Fibroblast of skin of right biceps (primary cell): ENCODE measurements at places on chromosomes 3 and 15.

DNA sequence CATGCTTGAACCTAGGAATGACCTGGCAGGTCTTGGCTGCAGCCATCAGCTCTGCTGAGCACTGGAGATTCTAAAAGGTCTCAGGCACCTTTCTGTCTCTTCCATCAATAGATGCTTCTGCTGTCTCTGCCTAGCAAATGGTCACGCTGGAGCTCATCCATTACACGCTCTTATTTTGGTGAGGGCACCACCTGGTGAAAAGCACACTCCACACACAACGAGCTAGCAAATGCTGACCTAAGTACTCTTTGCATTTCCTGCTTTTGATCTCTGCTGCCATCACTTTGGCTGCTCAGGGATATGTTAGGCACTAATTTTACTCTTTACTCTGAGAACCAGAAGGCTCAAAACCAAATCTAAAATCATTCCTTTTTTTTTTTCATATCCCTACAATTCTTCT, 91.3 kb downstream of the RAB11A start:
- no peak for DNase-seq

- peak; percentile 80 for DNase-seq
Measured at GRCh38 chr15:63610209-63610841, 13.1 kb downstream of the FBXL22 start.

- DNase-seq, result no peak
Measured at GRCh38 chr3:135803028-135803692, 162.4 kb upstream of the PPP2R3A start.

GRCh38 chr3:53354945-53355498, 7.7 kb upstream of the DCP1A start:
- no peak for DNase-seq

DNA sequence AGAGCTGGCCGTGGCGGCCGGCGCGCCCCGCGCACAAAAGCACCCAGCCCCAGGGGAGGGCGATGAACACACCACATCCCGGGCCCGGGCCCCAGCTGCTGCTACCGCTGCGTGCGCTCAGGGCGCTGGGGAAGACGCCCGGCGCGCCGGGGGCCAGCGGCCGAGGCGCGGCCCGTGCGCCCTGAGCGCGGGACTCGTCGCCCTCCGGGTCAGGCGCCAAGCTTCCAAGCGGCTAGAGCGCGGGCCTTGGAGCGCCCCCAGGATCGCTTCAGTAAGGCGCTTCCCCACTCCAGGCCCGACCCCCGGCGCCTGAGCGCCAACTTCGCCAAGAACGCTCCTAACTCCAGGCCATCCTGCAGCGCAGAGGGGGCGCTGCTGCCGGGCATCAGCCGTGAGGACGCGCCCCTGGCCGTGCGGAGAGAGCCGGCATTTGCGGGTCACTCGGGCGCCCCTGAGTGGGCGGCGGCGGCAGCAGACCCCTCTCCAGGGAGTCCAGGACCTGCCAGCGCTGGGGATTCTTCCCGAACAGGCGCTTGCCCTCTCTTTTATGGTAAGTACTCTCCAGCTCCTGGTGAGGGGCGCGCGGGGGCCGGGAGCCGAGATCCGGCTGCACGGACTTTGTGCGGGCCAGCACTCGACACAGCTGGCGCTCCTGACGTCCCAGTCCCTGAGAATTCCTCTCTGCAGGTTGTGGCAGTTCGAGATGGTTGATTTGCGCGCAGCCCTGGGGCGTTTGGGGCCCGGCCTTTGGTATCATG, 475 bp downstream of the SPSB4 start:
- peak; percentile 24 for DNase-seq

DNA sequence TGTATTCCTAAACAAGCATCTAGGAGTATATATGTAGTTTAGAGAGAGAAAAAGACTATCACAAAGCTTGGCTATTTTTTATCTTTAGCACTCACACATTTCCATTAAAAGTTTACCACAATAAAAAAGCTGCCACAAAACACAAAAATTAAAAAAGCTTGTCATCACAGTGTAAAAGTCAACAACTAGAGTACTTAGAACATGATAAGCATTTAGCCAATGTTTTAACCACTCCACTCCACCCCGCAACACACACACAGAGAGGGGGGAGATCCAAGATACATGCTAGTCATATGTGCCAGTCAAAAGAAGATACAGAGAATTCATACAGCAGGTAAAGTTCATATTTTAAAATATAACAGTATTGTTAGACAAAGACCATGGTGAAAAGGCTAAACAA, 79.7 kb downstream of the STAG1 start:
- DNase-seq, result no peak

GRCh38 chr15:73333001-73333400, 35.8 kb downstream of the HCN4 start:
- no peak for DNase-seq
